NCI-H146 (cell line): ENCODE measurements at places on chromosomes 3 and 15.
A peak's percentile ranks its signal among the peaks of the same experiment; 100 is the strongest.

DNA sequence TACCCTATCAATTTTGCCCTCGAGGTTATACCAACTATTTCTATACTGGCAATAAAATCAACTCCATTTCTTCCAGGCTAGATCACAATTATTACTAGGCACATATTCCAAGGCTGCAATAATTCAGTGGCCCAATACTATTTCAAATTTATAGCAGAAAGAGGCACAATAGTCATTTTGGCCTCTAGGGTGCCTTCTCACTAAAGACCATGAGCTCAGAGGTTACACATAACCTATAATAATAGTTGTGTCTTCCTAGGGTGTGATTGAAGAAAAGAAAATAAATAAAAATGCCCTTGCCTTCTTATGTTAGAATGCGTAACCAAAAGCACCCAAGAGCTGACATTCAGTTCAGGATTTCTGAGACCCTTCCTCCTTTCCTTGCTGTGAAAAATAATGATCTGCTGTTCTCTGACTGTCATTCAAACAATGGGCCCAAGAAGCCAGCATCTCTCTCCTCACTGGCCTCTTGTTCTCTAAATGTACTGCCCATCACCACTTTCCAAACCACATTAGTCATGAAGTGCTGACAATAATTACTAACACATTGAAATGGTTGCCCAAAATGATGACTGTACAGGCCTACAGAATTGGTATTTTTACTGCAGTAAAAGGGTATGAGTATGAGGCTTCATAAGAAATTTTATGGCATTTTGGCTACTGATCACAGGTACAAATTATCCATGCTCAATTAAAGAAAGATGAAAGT, 244.8 kb downstream of the LRRN1 start:
- no peak for DNase-seq

GRCh38 chr15:63447017-63447676, 57.2 kb upstream of the USP3 start:
- peak; percentile 82 for DNase-seq

DNA sequence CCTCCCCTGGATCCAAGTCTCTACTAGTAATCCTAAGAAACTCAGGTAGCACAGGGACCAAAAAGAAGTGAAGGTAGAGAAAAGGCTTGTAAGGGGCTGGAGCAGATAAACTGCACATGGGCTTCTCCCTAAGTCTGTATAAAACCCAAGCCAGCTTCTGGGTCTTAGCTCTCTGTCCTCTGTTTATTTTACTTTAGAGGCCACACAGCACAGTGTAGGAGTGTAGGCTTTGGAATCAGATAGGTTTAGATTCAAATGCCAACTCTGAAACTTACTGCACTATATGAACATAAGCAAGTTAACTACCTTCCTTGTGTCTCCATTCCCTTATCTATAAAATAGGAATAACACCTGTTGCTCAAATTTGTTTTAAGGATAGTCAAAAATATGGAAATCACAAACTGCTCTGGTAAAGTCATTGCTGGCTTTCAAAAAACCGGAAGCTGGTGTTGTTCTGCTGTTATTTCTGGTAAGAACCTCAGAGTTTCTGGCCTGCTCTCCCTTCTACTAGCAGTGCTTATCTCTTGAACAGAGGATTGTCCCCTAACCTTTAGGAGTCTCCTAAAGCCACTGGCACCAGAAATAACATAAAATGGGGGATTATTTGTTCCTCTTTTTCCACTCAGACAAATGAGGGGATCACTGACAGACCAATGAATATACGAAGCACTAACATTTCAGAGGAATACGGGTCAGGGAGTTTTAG, 33.8 kb downstream of the PIK3R4 start:
- DNase-seq: no peak

DNA sequence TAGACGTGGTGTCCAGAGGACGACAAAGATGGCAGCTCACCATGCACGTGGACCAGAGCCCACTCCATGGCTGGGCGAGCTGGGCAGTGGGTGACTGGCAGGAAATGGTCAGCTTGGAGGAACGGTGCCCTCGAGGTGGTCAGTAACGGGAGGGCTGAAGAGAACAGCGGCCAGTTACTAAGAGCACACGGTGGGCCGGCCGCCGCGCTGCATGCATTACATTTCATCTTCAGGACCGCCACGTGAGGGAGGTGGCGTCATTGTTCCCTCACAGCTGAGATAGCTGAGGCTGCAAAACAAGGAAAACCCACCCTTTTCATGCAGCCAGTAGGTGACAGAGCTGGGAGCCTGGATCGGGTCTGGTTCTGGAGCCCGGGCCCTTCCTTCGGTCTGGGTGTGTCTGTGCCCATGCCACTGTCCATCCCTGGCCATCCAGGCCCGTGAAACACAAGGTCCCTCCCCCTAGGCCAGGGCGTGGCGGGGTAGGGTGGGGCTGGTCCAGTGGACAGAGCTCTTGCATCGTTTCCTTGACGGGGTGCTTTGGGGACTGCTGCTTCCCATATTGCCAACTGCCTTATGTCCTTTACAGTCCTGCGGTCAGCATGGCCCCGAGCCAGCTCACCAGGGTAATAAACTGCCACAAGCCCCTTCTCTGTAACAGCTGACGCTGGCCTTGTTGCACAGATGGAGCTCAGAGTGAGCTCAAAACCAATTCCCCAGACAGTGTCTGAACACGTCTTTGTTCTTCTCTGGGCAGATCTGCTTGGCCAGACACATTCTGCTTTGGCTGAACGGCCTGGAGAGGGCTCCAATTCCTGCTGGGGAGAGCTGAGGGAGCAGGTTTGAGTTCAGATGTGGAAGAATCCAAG, 51.8 kb downstream of the RGMA start:
- DNase-seq: peak; percentile 74

DNA sequence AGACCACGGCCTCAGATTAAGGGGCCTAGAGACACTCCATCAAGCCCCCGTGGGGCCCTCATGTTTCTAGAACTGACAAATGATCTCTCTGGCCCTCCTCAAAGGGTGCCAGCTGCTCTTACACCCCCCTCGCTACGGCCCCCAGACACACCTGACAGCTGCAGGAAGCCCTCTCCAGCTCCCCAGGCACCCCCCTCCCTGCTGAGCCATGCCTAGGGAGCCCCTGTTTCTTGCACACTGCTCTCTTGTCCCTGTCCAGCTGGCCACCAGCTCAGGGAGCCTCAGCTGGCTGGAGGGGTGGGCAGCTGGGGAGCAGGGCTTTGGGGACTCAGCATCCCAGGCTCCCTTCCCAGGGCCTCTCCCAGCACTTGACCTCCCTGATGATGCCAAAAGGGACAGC, 14.8 kb downstream of the TNK2 start:
- no peak for DNase-seq
